ENCODE measurements at places on chromosomes 2 and 18.

DNA sequence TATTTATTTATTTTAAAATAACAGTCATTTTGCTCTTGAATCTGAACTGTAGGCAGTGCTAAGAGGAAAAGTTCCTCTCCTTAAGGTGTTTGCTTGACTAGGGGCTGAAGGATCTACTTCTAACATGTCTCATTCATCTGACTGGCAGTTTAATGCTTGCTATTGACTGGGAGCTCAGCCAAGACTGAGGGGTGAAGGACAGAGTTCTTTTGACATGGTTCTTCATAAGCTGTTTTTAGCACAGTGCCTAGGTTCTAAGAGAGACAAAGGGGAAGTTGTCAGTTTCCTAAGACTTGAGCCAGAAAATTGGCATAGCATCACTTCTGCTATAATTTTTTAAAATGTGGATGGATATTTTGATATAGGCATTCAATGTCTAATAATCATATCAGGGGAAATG, 73.0 kb downstream of the COMMD1 start:
- no peak for DNase-seq

- DNase-seq = no peak
These were observed 94.6 kb upstream of the PPP1CB start for GRCh38 chr2:28656937-28657615.

DNA sequence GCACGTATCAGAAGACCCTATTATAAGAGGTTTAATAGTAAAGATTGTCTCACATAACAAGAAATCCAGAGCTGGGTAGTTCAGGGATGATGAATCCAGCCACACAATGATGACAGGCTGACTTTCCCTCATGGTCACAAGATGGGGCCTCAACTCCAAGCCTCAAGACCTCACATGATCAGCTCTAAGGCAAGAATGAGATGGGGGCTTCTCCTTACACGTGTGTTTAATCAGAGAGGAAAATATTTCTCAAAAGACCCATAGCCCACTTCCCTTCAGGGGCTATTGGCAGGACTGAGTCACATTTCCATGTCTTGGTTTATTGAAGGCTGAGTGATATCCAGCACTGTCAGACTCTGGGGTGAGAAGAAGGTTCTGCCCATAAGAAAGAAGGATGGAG, 100.2 kb upstream of the FOSL2 start:
- peak; percentile 25 for DNase-seq

GRCh38 chr2:199495147-199495546, 37.4 kb upstream of the SATB2 start:
- DNase-seq = no peak

GRCh38 chr2:207681431-207681830, 30.0 kb upstream of the CCNYL1 start:
- DNase-seq = no peak

- DNase-seq = no peak
These were observed 59.8 kb downstream of the BMP10 start for GRCh38 chr2:68811364-68811763.

GRCh38 chr2:145931781-145932395, 1412.0 kb upstream of the ZEB2 start:
- DNase-seq = no peak

Measured in stimulated activated naive CD8-positive, alpha-beta T cell treated with anti-CD3 and anti-CD28 coated beads, Interleukin-15, Interleukin-2, amounts not matched to agents 100 U/mL and 50 U/mL, for 24 hours (primary cell).